ENCODE measurements at places on chromosomes 11 and 22.
A peak's percentile ranks its signal among the peaks of the same experiment; 100 is the strongest.

GRCh38 chr11:101848262-101848661, 66.5 kb upstream of the CEP126 start:
- no peak for DNase-seq

- no peak for DNase-seq
Observed at GRCh38 chr11:95358511-95359340, 127.7 kb upstream of the SESN3 start.

GRCh38 chr11:45168366-45169130, 22.1 kb downstream of the PRDM11 start:
- DNase-seq: no peak

GRCh38 chr22:19287076-19287707, 4.3 kb downstream of the CLTCL1 start:
- no peak for DNase-seq

GRCh38 chr11:79940165-79940564, 499.3 kb upstream of the TENM4 start:
- no peak for DNase-seq

DNA sequence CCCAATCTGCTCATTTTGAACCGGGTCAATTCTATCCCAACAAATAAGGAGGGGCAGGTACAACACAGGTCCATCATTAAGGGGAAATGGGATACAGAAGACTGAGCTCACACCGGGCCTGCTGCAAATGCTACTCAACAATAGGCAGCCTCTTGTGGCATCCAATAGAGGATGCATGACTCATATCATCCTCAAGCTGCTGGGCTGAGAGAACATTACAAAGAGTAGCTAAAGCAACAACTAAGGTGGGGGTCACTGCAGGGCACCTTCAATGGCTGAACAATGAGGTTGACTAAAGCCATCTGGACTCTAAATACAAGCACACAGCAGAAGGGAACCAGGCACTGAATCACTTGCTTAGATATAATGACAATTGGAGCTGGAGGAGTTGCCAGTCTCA, 130.1 kb upstream of the SYN3 start:
- DNase-seq: no peak

DNA sequence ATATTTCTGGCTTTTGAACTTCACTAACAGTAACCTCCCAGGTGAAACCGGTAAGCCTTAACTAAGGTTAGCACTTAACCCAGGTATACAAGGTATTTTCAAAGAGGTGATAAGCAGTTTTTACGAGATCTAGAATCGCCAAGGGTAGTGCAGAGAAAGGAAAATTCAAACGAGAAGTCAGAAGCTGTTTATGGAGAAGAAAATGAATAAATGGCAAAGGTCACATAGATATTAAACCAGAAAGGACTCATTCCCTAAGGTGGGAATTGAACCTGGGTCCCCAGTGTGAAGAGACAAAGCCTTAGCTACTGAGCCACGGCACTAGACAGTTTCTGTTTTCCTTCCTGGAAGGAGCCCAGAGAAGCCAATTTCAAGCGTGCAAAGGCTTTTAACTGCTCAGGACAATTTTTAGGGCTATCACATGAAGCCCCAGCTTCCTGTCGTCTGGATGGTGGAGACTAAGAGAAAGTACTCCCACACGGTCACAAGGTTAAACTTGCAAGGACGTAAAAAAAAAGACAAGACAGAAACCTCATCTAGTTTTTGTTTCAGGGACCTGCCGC, 5.7 kb upstream of the C1QTNF6 start:
- peak; percentile 57 for DNase-seq

DNA sequence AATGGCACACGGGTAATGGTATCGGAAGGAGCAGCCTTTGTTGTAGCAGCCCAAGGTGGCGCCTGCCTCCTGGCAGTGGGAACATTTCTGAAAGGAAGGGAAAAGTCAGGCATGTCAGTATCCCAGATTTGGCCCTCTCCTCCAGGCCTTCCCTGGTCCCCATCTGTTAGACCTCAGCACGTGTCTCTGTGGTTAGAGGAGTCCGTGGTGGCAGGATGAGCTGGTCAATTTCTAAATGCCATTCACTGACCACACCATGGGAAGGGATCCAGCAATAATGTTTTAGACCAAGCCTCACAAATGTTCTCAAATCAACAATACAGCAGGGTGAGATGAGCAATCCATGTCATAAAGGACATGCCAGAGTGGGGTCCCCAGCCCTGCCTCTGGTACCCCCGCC, 49.0 kb upstream of the CYP2D6 start:
- DNase-seq: no peak

GRCh38 chr22:38720350-38720749, 14.6 kb downstream of the GTPBP1 start:
- DNase-seq: no peak

DNA sequence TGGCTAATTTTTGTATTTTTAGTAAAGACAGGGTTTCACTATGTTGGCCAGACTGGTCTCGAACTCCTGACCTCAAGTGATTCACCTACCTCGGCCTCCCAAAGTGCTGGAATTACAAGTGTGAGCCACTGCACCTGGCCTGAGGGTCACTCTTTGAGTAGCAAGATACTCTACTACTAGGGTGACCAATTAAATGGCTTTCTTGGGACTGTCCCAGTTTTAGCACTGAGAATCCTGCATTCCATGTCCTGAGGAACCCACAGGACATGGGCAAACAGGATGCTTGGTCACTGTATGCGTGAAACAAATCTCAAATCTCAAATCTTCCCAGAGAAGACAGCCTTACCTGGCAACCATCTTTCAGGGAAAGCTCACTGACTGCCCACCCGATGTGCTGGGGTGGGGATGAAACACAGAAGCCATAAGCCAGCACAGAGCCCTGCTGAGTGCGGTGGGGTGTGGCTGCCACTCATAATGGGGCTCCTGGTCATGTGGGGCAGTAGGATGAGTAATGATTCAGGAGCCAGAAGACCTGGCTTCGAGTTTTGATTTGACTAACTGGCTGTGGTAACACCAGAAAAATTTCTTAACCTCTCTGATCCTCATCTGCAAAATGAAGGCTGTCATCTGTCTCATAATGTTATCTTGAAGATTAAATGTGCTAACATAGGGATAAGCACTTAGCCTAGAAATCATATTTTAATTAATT, 11.5 kb downstream of the CLMP start:
- DNase-seq: no peak

GRCh38 chr11:13277768-13278608, at the start of gene BMAL1:
TSS of gene BMAL1 (plus strand) at chr11:13277790. CDS start at chr11:13354309, 76,519 bp downstream.
- peak; percentile 30 for DNase-seq

- peak; percentile 57 for DNase-seq
Observed at GRCh38 chr11:107689317-107690202, 22.3 kb downstream of the SLN start.

- DNase-seq: no peak
Observed at GRCh38 chr22:27420817-27421361, 380.7 kb downstream of the MN1 start.

Data from CD4-positive, alpha-beta T cell treated with Interleukin-2 at 100 ng/mL for 4 hours (primary cell).